ENCODE measurements at places on chromosomes 2 and 18.
A peak's percentile ranks its signal among the peaks of the same experiment; 100 is the strongest.

DNA sequence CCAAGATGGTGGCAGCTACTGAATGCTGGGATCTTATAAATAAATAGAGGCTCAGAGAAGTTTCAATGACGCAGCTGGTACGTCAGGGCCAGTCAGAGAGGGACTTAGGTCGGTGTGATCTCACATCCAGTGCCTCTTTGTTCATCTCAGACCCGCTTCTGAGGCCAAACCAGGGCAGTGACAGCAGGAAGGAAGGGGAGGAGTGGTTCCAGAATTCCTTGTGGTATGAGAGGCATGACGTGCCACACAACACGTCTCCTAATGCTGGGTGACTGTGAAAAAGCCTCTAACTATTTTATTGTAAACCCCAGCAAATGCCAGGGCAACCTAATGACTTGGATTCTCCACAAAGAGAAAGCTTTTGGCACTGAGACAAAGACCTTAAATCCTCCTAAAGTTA lies 423.3 kb downstream of the LPIN1 start:
- DNase-seq = peak; percentile 45

DNA sequence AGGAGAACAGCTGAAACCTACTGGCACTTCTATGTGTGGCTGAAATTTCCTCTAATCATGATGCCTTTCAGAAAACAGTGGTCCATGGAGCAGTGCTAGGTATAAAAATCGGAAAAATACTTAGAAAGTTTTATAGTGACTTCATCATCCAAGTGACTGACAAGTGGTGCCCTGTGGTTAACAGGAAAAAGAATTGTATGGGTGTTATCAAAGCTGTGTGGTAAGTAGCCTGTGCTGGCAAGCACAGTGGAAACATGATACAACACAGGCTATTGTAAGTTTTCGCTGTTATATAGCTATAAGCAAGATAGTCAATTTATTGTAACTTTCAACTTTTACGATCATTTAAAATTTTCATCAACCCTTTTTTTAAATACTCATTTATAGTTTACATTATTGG lies 1599.7 kb upstream of the ZEB2 start:
- no peak for DNase-seq

- DNase-seq = no peak
Measured at GRCh38 chr2:17877811-17878280, 621 bp upstream of the KCNS3 start.

DNA sequence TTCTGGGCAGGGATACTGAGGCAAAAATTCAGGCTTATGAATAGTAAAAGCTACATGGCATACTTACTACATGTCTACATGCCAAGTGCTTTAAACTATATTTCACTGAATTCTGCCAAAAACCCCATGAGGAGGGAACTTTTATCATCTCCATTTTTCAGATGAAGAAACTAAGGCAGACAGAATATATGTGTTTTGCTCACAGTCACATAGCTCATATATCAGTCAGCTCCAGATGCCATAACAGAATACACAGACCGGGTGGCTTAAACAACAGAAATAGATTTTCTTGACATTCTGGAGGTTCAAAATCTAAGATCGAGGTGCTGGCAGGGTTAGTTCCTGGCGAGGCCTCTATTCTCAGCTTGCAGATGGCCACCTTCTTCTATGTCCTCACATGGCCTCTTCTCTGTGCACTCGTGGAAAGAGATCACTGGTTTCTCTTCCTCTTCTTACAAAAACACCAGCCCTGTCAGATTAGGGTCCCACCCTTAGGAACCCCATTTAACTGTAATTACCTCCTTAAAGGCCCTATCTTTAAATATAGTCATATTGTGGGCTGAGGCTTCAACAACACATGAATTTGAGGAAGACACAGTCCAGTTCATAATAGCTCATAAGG lies 27.1 kb upstream of the CREB1 start:
- DNase-seq = no peak

- no peak for DNase-seq
Measured at GRCh38 chr2:214066862-214067261, 344.0 kb upstream of the VWC2L start.

- DNase-seq = no peak
Measured at GRCh38 chr2:219434718-219435525, at the start of gene SPEG. Gene SPEG (plus strand): TSS chr2:219434843. CDS start chr2:219434978, 135 bp downstream.

- no peak for DNase-seq
Measured at GRCh38 chr2:182366628-182367027, 60.2 kb downstream of the PDE1A start.

DNA sequence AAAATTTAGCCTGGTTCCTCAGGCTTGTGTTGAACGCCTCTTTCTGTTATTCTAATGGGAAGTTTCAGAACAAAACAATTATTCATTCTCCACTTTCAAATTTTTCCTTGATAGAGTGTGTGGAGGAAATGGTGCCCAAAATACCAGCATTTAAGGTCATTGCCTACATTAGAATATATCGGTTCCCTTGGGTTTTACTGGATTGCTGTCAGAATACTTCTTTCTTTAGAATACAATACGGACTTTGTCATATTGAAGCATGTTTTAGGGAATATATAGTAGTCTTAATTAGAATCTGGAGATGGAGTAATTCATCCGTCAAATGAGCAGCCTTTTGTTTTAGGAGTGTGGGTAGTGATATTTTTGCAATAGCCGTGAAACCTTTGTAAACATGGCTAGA lies 13.3 kb downstream of the LIMS1 start:
- DNase-seq = no peak

DNA sequence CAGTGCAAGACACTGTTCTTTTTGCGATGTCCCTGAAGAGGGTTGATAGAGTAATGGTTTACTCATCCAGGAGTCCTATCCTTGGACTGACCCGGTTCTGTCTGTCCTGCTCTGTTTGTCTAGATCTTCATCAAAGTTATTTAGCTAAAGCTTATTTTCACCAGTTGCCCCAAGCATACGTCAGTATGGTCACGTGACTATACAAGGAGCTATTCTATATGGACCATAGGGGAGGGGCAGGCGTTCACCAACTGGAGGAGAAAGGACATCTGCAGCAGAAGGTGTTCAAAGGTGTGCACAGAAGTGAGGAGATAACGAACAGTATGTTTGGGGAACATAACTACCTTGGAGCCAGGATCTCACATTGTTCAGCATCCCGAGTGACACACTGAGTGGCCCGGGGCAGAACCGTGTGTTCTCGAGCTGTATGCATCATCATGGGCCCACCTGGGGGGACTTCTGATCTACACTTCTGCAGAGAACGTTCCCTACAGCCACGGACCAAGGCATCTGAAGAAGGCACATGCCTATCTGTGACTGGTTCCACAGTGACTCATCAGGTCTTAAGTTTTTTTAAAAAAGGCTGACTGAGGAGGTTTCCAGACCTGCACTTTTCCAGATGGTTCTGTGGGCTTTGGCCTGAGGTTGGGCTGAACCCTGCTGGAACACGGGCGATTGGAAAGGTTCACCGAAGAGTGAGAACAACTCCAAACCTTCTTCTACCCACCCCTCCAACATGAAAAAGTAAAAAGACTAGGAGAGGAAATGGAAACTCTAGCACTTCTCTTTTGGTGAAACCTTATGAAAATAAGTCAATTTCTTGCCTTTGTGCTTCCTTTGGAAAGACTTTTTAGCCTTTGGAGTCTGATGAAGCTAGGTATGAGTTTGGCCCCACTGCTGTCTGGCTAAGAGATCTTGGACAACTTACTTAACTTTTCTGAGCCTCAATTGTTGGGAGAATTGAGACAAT lies 68.6 kb upstream of the YWHAQ start:
- peak; percentile 40 for DNase-seq

DNA sequence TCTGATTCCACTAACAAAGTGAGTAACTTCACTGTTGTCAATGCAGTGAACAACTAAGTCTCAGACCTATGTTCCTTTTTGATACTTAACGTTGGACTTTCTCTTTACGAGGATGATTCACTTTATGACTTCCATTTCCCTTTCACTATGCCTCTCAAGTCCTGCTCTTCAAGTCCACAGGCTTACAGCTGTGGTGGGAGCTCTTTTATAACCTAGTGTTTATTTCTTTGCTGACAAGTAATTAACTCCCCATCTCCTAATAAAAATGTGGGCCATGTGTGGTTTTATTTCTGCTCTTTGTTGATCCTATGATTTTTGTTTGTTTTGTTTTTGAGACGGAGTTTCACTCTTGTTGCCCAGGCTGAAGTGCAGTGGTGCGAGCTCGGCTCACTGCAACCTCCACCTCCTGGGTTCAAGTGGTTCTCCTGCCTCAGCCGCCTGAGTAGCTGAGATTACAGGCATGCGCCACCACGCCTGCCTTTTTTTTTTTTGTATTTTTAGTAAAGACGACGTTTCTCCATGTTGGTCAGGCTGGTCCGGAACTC lies 142.1 kb downstream of the USP34 start:
- DNase-seq = no peak

- no peak for DNase-seq
Measured at GRCh38 chr2:144041612-144042011, 478.3 kb downstream of the ZEB2 start.

DNA sequence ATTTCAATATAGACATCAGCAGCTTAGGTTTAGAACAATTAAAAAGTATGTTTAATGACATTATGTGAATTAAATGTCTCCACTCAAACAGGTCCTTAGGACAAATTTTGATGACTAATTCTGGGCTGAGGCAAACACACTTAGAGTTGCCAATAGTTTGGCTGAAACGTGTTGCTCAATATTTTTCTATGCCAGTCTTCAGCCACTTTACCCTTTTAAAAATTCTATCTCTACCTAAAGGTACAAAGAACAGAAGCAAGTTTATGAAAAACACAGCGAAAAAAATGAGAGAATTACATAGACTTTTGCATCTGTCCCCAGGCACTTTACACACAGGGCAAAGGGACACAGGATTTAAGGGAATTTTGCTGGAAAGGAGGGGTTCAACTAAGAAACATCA lies 4.5 kb downstream of the IDH1 start:
- DNase-seq = no peak

- peak; percentile 98 for DNase-seq
Measured at GRCh38 chr2:237500681-237501424, 13.8 kb downstream of the MLPH start.

DNA sequence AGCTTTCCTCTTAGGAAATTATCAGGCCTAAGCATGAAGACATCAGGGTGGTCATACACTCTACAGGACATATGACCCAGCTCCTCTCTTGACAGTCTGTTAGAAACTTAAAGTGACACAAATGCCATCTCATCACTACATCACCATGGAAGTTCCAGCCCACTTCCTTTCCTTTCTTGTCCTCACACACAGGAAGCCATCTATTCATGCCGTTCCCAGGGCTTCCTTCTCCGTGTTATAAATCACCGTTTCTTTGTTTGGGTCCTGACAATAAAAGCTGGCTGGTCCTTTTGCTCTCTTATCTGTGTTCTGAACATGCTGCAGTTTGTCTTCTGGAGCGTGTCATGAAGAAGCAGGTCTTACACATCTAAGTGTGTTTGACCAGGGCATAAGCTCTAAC lies 692.1 kb upstream of the CELF4 start:
- DNase-seq = no peak

DNA sequence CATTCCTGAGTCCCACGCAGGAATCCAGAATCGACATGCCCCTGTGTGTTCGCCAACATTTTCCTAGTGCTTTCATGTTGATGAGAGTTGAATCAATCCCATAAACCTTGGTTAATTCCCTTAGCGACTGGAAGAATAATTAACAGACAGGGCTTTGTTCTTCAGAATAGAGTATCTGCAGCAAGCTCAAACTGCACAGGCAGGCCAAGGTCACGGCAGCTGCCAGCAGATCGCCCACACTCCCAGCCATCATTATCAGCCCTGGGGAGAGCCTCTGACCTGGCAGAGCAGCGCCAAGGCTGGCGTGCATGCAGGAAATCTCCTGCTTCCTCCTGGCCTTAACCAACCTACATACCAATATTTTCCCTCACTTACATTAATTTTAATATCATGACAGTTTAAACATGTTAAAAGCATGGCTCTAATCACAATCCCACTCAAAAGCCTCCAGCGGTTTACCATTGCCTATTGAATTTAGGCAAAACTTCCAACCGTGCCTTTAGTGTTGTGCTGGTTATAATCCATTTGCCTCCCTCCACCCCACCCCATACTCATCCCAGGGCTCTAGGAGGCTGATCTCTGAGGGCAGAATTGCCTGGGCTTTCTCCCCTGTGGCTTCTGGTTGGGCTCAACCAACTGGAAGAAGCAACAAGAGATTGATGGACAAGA lies 46.8 kb upstream of the NCK2 start:
- no peak for DNase-seq

DNA sequence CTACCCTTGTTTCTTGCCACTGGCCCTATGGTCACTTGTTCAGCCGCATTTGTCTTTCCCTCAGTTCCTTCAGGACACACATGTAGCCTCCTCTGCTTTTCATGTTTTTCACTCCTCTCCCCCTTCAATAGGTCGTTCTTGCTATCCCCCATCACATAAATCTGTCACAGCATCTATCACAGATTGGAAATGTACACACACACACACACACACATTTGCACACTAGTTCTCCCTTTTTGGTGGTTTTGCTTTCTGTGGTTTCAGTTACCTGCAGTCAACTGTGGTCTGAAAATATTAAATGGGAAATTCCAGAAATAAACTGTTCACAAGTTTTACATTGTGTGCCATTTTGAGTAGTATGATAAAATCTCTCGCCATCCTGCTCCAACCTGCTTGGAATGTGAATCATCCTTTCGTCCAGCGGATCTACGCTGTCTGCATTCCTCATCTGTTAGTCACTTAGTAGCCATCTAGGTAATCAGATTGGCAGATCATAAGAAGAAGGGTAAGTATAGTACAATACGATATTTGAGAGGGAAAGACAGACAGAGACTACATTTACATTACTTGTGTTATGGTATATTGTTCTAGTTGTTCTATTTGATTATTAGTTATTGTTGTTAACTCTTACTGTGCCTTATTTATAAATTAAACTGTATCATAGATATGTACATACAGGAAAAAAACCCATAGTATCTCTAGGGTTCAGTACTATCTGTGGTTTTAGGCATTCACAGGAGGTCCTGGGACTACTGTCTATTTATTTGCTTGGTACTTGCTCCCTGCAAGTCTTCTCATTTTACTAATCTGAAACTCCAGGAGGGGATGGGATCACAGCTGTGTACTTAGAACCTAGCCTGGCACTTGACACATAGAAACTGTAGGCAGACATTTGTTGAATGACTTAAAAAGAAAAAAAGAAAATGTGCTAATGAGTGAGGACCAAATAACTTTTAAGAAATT lies 86.1 kb upstream of the PNPT1 start:
- DNase-seq = peak; percentile 33
